ENCODE measurements at places on chromosomes 12 and 14.

DNA sequence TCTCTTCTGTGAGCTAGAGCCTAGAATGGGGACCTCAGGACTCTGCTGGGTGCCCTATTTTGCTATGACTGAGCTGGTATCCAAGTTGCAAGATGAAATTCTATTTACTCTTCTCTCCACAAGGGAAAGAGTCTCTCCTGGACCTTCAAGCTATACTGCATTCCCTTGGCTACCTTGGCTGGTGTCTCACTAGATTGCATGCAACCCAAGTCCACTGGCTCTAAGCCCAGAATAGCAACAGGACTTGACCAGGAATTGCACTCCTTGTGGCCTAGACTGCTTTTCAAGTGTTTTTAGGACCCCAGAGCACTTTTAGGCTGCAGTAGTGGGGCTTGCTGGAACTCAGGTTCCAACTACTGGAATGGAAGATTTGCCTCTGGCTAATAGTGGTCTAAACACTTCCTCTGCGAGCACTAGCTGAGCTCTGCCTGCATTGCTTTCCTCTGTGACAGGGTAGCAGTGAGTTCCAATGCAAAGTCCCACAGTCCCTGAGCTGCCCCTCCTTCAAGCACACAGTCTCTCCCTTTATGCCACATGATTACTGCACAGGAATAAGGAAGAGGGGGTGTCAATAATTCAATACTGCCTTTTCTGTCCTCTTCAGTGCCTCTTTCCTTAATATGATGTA, 1009.1 kb upstream of the FLRT2 start:
- DNase-seq, result no peak

- no peak for DNase-seq
Observed at GRCh38 chr14:89586258-89587135, 169.5 kb upstream of the FOXN3 start.

DNA sequence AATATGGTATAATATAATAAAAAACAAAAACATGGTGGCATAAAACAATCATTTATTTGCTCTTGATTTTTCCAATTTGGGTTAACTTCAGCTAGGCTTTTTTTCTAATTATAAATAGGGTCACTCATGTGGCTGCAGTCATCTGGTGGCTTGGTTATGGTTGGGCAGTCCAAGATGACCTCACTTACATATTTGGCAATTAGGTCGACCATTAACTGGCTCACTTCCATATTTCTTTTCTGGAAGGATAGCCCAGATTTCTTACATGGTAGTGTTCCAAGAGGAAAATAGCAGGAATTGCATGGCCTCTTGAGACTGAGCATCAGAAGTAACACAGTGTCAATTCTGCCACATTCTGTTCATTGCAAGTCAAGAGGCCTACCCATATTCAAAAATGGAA, 153.4 kb downstream of the FUT8 start:
- DNase-seq, result no peak

DNA sequence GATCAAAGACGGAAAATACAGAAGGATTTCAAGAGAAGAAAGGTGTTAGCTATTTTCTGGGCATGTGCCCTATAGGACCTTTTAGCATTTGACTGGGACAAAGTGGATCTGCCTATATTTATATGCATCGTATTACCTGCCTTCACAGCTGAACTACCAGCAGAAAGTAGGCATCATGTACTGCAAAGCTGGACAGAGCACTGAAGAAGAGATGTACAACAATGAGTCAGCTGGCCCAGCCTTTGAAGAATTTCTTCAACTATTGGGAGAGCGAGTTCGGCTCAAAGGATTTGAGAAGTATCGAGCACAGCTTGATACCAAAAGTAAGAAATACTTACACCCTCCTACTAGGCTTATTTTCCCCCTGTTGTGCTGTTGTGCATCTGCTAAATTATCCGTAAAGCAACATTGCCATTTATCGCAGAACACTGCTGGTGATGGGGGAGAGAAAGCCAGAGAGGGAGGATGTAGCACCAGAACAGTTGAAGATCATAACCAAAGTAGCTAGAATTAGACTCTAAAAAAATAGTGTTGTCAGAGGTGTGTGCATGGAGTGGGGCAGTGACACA, 282.0 kb upstream of the RGS6 start:
- DNase-seq, result no peak

DNA sequence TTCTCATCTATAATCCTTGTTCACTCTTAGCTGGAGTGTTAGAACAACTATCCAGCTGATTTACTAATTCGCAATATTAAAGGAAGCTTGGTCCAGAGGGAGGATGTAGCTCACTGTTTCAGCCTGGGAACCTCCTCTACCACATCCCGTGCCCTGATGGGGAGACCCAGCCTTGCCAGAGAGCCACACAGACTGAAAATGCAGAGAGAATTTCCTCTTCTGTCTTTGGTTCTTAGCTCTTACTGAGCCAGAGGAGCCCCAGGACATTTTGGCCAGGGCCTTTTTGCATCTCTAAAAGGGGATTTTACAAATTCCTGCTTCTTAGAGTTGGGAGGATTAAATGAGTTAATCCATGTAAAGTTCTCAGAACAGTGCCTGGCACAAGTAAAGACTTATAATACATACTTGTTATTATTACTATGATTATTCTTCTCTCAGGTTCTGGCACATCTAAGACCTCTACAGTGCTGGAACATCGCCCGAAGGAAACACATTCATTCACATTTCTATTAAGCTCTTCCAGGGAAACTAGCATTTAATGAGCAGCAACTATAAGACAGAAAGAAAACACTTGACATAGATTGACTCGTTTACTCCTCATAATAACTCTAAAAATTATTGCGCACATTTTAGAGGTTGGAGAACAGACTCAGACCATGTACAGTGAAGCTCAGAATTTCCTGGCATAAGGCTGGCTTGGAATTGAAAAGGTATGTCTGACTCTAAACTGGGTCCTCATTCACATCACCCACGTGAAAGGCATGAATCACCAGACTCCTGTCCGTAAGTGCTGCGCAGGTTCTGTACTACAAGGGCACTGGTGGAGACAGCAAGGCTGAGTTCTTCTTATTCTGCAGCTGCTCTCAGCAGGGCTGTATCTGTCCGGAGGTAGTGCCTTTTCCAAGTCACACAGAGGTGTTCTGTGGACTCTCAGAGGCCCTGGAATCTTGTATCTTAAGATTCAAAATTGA, 27.8 kb upstream of the AEBP2 start:
- no peak for DNase-seq

DNA sequence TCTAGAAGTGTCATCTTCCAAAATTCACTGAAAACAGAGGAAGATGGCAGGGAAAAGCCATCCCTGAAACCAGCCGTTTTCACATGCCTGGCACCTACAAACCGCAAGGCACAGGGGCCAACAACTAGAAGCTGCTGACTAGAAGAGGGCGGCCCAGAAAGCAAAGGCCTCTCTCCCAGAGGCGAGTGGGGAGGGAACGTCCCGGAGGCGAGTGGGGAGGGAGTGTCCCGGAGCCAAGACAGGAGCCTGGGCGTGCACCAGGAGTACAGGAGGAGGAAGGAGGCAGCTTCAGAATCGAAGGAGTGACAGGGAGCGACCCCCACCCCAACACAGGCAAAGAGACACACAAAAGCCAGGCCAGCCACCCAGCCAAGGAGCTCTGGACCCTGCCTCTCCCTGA, 21.0 kb downstream of the ANKLE2 start:
- DNase-seq, result no peak

DNA sequence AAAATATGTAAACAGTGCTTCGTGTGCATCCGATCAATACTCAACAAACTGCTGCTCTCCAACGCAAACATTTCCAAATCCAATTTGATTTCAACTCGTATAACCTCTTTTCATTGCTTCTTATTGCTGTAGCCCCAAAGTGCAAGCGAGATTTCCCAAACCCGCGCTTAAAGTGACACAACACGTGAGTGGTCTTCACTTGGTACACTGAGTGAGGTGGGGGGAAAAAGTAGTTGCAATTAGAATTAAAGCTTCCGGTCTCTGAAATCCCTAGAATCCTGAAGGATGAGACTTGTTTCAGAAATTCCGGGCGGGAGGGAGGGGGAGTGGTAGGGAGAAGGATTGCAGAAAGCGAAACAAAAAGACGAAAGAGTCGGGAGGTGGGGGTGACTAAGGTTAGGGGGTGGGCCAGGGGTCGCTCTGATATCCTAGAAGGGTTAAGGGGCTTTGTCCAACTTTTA, 387.5 kb downstream of the BCAT1 start:
- no peak for DNase-seq

DNA sequence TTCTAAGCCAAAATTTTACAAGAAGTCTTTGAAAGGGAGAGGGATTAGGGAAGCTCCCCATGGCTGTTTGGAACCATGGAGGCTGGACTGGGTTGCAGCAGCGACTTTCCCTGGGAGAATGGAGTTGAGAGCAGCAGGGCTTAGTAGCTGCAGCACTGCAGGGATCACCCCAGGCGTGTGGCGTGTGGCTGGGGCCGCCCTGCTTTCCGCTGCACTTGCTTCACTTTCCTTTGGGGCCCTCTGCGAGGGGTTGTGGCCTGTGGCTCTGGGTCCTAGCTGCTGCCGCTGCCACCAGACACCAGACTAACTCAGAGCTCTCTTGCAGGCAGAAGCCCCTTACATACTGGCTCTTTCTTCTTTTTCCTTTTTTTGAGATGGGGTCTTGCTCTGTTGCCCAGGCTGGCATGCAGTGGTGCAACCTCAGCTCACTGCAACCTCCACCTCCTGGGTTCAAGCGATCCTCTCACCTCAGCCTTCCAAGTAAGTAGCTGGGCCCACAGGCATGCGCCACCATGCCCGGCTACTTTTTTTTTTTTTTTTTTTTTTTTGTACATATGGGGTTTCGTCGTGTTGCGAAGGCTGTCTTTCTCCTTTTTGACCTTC, 25.4 kb downstream of the CCDC62 start:
- no peak for DNase-seq

GRCh38 chr14:54600717-54601109, 33.8 kb downstream of the SAMD4A start:
- DNase-seq, result no peak

DNA sequence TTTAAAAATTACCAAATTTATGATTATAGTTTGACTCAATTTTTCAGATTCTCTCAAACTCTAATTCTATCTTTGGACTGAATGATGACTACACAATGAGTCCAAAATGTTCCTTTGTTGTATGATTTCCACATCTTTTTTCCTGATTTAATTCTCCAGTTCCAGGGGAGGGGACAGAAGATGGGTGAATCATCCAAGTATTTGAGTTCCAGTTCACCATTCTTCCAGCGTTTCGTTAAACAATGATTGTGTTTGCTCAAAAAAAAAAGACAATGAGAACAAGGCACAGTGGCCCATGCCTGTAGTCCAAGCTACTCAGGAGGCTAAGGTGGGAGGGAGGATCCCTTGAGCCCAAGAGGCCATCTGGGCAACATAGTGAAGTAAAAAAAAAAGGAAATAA, 23.8 kb downstream of the BAZ1A start:
- DNase-seq, result no peak

DNA sequence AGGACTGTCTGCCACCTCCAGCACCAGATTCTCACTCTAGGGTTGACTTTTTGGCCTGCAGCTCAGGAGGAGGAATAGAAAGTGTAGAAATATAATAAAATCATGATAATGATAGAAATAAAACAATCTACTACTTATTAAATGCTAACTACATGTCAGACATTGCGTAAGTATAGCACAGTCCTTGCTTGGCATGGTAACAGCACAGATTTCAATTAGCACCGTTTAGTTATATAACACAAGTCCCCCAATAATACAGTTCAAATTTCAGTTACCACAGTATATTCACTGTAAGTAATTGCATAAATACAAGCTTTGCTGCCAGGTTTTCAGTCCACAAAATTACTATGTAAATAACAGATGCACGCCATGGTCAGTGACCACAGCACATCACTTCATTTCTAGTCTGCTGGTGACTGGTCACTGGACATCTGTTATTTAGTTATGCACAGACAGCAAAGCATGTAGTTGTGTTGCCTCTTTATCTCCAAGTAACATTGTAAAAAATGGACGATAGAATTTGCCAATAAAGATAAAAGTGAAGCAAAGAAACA, 6.5 kb upstream of the GLT8D2 start:
- DNase-seq, result no peak

GRCh38 chr12:54163147-54163546, 25.6 kb downstream of the SMUG1 start:
- DNase-seq, result no peak

GRCh38 chr12:59820594-59821011, 224.8 kb downstream of the SLC16A7 start:
- DNase-seq, result no peak

Data from activated CD4-positive, alpha-beta T cell treated with anti-CD3 and anti-CD28 coated beads, Interleukin-2, amount 50 U/mL, for 48 hours (primary cell).